ENCODE measurements at places on chromosomes 6 and 20. TPM values are rescaled to one million over a fixed set of nuclear protein-coding genes. Genes with fewer than 3 reads are reported as not detected.

CEP85L gene
- 15.3 TPM for total RNA-seq

OLIG3 gene
- not detected for total RNA-seq

OCSTAMP gene
- total RNA-seq: not detected

PLA2G7 gene
- not detected for total RNA-seq

MOCS1 gene
- 2.2 TPM for total RNA-seq

ANKRD66 gene
- total RNA-seq: not detected

DNPH1 gene
- 92.9 TPM for total RNA-seq

VGLL2 gene
- total RNA-seq: not detected

POM121L2 gene
- not detected for total RNA-seq

OR2H1 gene
- total RNA-seq: not detected

TGIF2 gene
- 47.4 TPM for total RNA-seq

ID1 gene
- total RNA-seq: 1,163 TPM

FRK gene
- under 0.01 TPM for total RNA-seq

MUC22 gene
- total RNA-seq: not detected

PCIF1 gene
- total RNA-seq: 45.0 TPM

OOEP gene
- 0.27 TPM for total RNA-seq

PKHD1 gene
- total RNA-seq: under 0.01 TPM

IL17F gene
- total RNA-seq: not detected

ELMO2 gene
- total RNA-seq: 49.0 TPM

KPNA5 gene
- 6.2 TPM for total RNA-seq

PARD6B gene
- 1.1 TPM for total RNA-seq

NINL gene
- under 0.01 TPM for total RNA-seq

MLN gene
- not detected for total RNA-seq

TBXT gene
- total RNA-seq: not detected

ADGRF4 gene
- under 0.01 TPM for total RNA-seq

ITPA gene
- total RNA-seq: 34.2 TPM

PRKN gene
- 7.0 TPM for total RNA-seq

GRM1 gene
- total RNA-seq: under 0.01 TPM

RCAN2 gene
- under 0.01 TPM for total RNA-seq

ADGB gene
- under 0.01 TPM for total RNA-seq

C4B gene
- 4.6 TPM for total RNA-seq

BEND6 gene
- 0.27 TPM for total RNA-seq

TMEM200A gene
- total RNA-seq: 3.5 TPM

ULBP3 gene
- 2.7 TPM for total RNA-seq

RBBP8NL gene
- total RNA-seq: not detected

RFX6 gene
- total RNA-seq: not detected

TGM6 gene
- not detected for total RNA-seq

PRDM1 gene
- total RNA-seq: 0.27 TPM

APOBEC2 gene
- not detected for total RNA-seq

JPH2 gene
- total RNA-seq: under 0.01 TPM

All from hematopoietic multipotent progenitor cell (in vitro differentiated cells).